ENCODE measurements at places on chromosomes 1 and 21.

- no peak for DNase-seq
Observed at GRCh38 chr21:41831453-41831831, 47.7 kb downstream of the PRDM15 start.

DNA sequence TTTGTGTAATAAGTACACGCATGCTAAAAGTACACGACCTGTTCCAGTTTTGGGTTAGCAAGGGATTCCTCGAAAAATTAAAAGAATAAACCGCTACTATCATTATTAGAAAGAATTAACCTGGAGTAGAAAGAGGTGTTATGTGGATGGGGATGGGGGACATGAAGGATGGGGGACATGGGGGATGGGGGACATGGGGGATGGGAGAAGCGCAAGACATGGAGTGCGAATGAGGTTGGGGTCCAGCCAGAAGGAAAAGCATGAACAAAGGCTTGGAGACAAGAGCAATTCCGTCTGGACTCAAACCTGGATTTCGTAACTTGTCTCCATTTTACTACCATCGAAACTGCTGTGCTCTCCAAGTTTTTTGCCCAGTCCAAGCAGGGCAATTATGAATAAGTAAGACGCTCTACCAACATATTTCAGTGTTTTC lies 591 bp upstream of the KDM1A start:
- no peak for DNase-seq

GRCh38 chr1:23100074-23100748 lies 68.4 kb downstream of the LUZP1 start:
- peak; percentile 87 for DNase-seq

- DNase-seq = no peak
Observed at GRCh38 chr1:65079941-65080340, 68.1 kb upstream of the AK4 start.

- no peak for DNase-seq
Observed at GRCh38 chr1:98081944-98082343, 161.1 kb upstream of the DPYD start.

DNA sequence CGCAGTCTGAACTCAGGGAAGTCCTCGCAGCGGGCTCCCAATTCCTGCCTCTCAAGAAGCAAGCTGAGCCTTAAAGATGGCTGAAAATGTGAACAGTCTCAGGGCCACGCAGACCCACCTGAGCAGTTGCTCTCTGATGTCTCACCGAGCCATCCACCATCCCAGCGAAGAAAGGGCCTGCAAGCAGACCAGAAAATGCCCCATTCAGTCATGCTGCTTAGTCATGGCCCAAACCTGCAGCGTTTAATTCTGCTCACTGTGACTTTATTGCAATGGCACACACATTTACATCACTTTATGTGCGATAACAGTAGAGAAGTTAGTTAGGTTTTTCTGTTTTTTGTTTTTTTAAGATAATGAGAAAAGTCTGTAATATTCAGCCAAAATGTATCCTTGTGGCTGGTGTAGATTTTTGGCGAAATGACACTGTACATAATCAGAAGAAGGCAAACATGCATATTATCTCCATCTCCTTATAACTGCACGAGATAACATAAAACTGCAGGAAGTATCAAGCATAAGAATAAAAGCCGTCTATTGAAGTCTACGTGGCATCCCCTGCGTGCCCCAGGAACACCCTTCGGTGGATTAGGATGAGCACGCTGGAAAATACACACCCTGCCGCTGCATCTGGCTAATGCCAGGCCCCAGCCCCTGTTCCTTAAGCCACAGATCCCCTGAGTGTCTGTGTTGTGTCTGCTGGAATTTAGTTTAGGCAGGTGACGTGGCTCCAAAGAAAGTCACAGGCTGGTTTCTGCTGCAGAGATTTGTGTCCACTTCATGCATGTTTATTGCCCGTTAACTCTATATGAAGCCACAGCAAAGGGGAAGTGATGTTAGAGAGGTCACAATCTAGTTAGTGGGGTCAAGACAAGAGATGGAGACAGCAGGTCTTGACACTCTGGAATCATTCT lies 119.8 kb upstream of the IRF2BP2 start:
- DNase-seq = no peak

DNA sequence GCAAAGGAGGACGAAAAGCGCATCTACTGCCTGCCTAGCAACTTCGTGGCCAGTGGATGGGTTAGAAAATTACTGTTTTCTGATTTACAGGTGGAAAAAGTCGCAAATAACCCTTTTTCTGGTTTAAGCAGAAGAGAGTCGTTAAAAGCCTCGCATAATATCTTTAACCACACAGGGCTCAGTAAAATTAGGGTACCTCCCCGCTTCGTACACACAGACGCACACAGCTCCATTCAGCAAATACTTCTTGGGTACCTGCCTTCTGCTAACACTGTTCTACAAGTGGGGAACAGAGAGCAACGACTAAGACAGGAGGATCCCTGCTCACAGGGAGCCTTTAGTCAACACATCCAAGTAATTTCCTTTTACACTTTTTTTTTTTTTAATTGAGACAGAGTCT lies 704 bp downstream of the ALG6 start:
- no peak for DNase-seq

- no peak for DNase-seq
Observed at GRCh38 chr1:161770250-161770649, 4.1 kb downstream of the ATF6 start.

- peak; percentile 47 for DNase-seq
Observed at GRCh38 chr1:10692401-10693021, 103.9 kb downstream of the CASZ1 start.

GRCh38 chr1:77874804-77875445 lies 13.5 kb upstream of the NEXN start:
- DNase-seq = peak; percentile 10

- no peak for DNase-seq
Observed at GRCh38 chr1:233215135-233215760, 80.3 kb downstream of the PCNX2 start.

- no peak for DNase-seq
Observed at GRCh38 chr1:47224676-47225399, 7.2 kb downstream of the TAL1 start.

DNA sequence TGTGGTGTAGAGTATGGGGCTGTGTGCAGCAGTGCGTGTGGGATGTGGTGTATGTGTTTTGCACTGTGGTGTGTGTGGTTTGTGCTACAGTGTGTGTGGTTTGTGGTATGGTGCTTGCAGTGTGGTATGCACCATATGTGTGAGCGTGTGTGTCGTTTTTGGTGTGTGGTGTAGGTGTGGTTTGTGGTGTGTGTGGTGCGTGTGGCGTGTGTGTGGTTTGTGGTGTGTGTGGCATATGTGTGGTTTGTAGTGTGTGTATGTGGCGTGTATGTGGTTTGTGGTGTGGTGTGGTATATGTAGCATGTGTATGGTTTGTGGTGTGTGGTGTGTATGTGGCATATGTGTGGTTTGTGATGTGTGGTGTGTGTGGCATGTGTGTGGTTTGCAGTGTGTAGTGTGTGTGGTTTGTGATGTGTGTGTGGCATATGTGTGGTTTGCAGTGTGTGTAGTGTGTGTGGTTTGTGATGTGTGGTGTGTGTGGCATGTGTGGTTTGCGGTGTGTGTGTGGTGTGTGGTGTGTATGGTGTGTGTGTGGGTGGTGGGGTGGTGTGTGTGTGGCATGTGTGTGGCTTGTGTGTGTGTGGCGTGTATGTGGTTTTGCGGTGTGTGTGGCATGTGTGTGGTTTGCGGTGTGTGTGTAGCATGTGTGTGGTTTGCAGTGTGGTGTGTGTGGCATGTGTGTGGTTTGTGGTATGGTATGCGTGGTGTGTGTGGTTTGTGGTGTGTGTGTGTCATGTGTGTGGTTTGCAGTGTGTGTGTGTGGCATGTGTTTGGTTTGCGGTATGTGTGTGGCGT lies 53.5 kb upstream of the TRAPPC10 start:
- no peak for DNase-seq

- DNase-seq = peak; percentile 62
Observed at GRCh38 chr1:31674626-31675025, 29.2 kb downstream of the COL16A1 start.

DNA sequence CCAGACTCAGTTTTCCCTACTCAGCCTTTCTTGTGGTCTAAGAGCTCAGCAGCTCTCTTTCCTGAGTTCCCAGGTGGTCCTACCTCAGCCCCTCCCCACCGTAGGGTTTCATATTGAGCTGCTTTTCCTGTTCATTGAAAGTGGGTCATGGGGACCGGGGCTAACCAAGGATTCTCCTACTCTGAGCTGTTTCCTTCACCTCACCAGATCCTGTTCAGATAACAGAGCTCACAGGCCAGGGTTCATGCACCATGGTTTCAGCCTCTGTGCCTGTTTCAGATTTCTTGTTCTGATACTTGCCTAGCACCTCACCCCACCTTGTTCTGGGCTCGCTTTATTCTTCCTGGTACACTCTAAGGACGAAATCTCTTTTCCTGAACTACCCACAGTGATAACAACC lies 8.5 kb downstream of the UBQLN4 start:
- DNase-seq = no peak

GRCh38 chr1:156627313-156627880 lies 8.2 kb downstream of the HAPLN2 start:
- peak; percentile 61 for DNase-seq

GRCh38 chr1:85894651-85895050 lies 186.4 kb upstream of the ZNHIT6 start:
- DNase-seq = peak; percentile 51

DNA sequence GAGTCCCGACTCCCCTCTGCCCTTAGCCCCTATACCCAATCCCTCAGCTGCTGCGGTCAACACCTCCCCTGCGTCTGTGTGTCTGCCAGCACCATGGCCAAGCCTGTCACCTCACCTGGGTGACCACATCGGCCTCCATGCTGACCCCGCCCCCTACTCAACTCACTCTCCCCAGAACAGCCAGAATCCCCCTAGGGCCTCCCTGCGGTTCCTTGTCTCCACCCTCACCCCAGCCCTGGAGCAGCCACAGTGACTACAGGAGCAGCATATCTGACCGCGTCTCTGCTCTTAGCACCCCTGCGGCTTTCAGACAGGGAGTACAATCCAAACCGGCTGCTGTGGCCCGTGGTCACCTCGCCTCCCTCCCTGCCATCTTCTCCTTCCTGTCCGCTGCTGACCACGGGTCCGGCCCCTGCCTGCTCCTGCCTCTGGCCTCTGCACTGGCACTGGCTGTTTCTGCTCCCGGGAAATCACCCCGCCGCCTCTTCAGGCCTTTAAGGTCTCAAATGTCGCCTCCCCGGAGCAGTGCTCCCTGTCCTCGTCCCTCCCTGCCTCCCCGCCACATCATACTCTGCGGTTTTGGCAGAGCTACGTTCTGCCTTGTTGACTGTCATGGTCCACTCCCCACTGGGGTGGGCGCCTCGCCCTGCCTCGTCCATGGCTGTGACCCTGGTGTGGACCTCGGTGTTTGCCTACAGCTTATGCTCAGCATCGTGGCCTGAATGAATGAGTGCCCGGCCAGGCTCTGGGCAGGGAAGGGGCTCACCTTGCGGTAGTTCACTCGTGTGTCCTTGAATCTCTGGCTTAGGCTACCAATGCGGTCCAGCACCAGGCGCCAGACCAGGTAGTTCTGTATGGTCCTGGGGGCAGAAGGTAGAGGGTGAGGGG lies 11.1 kb downstream of the PRXL2B start:
- no peak for DNase-seq

- no peak for DNase-seq
Observed at GRCh38 chr1:162258394-162258793, 118.3 kb downstream of the SPATA46 start.

- no peak for DNase-seq
Observed at GRCh38 chr1:59498640-59499039, 201.7 kb downstream of the FGGY start.

DNA sequence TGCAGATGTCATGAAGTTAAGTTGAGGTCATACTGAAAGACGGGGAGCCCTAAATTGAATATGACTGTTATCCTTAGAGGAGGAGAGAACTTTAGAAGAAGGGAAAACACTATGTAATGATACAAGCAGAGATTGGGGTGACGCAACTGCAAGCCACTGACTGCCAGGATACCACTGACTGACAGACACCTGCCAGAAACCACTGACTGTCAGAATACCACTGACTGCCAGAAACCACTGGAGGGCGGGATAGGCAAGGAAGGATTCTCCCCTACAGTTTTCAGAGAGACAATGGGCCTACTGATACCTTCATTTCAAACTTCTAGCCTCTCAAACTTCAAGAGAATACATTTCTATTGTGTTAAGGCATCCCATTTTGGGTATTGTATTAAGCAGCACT lies 388.7 kb downstream of the USH2A start:
- DNase-seq = peak; percentile 79

- DNase-seq = no peak
Observed at GRCh38 chr1:51898090-51898734, 19.7 kb upstream of the NRDC start.

DNA sequence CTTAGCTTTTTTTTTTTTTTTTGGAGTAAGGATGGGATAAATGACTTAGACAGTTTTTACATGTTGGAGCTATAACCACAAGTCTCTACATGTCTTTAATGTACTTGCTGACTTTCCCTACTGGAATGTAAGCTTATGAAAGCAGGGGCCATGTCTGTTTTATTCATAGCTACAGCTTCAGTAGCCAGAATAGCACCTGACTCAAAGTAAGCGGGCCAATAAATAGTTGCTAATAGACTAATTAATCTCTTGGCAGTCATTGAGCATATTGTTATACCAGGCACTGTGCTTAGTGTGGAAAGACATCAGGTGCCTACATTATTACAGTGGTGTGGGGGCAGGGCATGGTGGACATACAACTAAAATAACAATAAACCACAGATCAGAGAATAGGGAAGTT lies 84.4 kb upstream of the HOOK1 start:
- no peak for DNase-seq

DNA sequence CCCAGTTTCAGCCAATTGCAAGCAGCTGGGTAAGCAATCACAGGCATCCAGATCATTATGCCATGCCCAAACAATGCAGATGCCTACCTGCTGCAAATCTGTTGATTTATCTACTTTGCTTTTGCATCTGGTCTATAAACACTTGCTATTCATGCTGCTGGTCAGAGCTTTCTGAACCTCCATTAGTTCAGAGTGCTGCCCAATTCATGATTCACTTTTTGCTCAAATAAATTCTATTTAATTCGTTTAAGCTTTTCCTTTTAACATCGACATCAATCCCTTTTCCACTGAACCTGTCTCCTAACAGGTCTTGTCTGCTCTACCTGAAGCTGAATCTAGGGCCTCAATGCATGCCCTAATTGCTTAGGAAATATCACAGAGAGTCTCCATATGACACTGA lies 99.4 kb upstream of the C1orf87 start:
- no peak for DNase-seq

DNA sequence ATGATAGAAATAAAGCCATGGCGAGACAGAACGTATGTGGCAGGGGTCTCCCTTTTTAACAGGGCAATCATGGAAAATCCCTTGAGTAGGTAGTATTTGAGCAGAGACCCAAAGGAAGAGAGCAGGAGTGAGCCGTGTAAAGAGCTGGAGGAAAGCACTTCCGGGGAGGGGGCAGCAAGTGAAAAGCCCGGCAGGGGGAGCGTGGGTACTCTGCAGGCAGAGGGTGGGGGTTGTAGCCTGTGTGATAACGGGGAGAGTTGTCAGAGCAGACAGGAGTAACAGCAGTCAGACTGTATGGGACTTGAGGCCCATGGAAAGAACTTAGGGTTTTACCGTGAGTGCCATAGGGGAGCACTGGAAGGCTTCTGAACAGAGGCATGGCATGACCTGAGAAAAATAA lies 51.1 kb upstream of the LDLRAP1 start:
- DNase-seq = peak; percentile 34

DNA sequence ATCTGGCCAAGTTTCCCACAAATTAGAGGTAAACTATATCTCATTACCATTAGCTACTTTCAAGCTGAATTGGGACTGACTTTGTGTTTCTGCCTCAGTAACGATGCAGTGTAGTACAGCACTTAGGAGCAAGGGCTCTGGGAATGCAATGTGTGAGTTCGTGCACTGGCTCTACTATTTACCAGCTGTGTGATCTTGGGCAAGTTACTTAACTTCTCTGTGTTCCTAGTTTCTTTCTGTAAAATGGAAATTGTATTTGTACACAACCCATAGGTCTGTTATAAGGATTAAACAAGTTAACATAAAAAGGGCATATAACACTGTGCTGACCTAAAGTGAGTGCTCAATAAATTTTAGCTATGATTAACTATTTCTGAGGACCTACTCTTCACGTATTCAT lies 65.0 kb upstream of the CSF1 start:
- DNase-seq = no peak

Measured in mesendoderm (in vitro differentiated cells).